CD4-positive, alpha-beta memory T cell (primary cell): ENCODE measurements at places on chromosomes 11 and 22. TPM values are rescaled to one million over a fixed set of nuclear protein-coding genes. Genes with fewer than 3 reads are reported as not detected.

LDLRAD3 gene
- not detected for polyA plus RNA-seq

MYO7A gene
- not detected for polyA plus RNA-seq

BCO2 gene
- polyA plus RNA-seq = 0.62 TPM

TMEM191B gene
- polyA plus RNA-seq = 2.4 TPM

DNA sequence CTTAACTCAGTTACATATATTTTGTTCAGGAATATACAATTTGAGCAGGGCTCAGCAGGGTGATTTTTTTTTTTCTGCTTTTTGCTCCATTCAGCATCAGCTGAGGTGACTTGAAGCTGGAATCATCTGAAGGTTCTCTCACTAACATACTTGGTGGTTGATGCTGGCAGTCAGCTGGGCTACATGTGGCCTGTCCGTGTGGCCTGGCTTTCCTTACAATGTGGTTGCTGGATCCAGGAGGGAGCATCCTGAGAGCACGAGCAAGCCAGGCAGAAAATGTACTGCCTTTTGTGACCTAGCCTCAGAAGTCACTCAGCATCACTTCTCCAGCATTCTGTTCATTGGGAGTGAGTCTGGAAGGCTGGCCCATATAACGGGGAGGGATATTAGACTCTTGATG, 151.6 kb upstream of the E2F8 start:
- no peak for DNase-seq

GRCh38 chr22:49622241-49623105, 205.2 kb downstream of the BRD1 start:
- no peak for DNase-seq

GRCh38 chr11:22197139-22198005, 4.5 kb downstream of the ANO5 start:
- no peak for DNase-seq

DNA sequence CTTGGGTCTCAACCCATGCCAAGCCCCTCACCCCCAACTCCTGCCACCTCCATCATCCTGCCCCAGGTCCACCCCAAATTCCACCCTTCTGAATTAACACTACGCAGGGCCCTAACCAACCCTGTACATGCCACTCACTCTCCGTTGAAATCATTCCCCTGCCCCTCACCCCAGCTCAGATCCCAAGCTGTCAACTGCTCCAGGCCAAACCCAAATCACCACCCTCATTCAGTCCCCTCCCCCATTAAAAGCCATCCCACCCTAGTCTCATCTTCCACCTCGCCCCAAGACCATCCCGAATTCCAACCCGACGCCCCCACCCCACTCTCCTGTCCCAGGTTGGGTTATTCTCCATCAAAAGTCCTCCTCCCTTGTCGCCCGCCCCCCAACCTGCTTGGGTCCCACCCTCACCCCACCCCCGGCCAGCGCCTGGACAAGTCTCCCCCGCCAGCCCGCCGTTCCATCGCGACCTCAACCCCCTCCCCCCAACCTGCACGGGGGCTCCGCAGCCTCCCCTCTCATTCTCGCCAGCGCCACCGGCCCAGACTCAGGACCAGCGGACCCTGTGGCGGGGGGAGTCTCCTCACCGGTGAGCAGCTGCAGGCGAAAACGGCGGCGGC, 466 bp downstream of the FAM168A start:
- DNase-seq = no peak

- no peak for DNase-seq
These were observed 125.8 kb upstream of the POU2AF2 start for GRCh38 chr11:111119751-111120150.

DNA sequence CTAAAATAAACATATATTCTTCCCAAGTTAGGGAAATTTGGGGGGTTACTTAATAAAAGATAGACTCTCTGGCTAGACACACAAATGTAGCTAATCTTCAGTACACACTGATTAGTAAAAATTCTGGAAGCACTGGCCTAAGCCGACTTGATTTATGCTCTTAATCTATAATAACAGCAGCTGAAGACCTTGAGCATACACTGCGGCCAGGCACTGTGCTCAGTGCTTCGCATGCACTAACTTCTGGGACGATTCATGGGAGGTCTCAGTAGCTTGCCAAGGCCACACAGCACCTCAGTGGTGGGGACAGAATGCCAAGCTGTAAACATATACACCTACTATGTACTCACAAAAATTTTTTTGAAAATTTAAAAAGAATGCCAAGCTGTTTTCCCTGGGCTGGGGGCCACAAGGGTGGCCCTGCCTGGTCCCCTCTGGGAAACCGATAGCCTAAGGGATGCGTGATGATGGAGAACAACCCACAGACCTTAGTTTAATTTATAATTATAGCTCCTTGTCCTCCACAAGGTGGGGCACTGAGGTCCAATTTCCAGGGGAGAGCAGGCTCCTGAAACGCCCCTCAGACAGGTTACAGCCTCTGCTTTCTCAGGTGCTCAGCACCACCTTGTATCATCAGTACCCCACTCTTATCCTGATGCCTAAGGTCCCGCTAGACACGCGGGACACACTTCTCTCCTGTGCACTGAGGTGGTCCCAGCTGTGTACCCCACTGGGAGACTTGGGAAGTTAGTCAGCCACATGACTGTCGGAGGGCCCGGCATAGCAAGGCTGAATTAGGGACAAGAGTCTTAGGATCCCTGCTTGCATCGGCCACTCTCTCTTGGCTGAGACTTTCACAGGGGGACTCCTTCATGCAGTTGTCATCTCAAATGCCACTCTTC, 20.1 kb downstream of the SERPIND1 start:
- DNase-seq = no peak

- DNase-seq = no peak
These were observed 5.9 kb downstream of the PAK1 start for GRCh38 chr11:77467993-77468392.

DNA sequence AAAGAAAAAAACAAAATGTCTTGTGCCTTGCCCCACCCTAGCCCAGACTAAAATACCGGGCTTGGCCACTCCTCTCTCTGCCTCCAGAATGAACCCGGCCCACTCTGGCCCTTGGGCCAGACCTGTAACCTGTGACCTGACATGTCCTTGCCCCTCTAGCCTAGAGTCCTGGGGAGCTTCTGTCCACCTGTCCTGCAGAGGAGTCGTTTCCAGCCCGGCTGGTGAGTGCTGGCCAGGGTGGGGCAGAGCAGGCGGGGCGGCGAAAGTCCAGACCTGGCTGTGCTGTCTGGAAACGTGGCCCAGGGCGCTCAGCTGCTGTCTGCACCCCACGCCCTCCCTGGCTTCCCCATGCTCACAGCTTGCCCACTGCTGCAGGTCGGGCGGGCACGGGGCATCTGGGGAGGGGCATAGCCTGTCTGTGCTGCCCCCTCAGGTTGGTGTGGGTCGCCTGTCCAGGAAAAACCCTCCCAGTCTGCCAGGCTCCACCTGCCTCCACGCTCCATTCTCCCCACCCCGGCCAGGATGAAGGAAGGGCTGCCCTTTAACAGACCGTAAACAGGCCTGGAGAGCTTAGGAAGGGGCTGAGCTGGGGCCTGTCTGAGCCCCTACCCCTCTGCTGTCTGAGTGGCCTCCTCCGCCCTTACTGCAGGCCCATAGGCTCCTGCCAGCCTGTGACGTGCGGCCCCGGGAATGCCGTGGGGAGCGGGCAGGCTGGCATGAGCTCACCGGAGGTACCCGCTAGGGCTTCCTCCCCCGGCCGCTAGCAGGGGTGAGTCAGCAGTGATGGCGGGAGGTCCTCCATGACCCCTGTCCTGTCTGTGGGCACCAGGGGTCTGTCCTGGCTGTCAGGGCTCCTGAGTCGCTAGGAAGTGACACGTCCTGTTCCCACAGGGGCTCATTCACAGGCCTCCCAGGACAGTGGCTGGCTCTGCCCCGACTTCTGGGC, 1.9 kb downstream of the CD151 start:
- DNase-seq = no peak

DNA sequence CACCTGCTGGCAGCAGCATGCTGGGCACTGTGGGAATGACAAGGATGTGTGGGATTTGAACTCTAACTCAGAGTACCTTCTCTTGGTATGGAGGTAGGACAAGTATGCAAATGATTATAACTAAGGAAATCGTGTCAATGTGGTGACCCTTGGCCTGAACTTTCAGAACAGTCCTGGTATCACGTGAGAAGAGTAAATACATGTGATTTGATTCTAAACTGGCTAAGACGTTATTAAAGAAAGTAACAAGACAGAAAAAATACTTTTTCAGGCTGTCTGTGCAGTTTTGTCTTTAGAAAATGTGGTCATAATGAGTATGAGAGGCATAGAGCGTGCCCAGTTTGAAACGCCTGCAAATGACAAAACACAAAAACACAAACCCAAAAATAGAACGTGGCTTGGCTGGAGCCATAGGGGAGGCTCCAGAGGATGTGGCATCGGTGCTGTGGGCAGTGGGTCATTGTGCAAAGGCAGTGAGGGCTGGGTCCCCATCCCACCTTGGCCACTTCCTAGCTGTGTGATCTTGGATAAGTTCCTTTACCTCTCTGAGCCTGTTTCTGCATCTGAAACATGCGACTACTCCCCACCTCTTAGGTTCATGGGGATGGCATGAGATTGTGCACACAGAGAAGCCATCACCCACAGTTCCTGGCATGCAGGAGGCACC, 18.4 kb upstream of the IL2RB start:
- DNase-seq = no peak

DNA sequence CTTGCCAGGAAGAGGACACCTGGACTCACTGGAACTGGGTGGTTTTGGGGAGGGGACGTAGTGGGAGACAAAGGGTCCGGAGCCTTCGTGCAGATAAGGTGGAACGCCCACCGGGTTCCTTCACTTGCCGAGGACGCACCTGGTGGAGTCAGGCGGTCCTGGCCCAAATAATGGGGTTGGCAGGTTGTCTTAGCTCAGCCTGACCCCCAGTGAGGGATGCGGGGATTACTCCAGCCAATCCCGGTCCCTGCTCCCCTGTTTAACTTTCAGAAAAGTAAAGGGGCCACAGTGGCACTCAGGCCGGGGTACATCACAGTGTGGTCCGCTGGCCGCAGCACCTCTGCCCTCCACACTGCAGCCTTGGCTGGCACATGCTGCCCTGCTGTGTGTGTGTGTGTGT, 18.0 kb downstream of the A4GALT start:
- DNase-seq = no peak

DNA sequence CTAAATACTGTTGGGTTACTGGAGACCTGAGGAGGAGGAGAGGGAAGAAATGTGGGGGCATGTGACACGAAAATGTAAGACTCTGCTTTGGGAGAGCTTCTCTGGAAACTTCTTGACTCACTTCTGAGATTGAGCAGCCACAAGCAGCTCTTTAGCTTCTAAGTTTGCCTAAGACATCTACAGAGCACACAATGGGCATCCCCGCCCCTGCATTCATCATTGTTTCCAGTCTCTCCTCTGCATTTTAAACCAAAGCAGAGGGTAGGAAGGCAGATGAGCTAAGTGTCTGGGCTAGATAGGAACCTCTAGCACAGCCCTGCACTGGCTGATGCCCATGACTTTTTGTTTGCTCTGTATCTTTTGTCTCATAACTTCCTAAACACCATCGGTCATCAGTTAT, 2.1 kb upstream of the OR52D1 start:
- no peak for DNase-seq

GRCh38 chr11:109734566-109734965, 312.6 kb downstream of the C11orf87 start:
- no peak for DNase-seq

DNA sequence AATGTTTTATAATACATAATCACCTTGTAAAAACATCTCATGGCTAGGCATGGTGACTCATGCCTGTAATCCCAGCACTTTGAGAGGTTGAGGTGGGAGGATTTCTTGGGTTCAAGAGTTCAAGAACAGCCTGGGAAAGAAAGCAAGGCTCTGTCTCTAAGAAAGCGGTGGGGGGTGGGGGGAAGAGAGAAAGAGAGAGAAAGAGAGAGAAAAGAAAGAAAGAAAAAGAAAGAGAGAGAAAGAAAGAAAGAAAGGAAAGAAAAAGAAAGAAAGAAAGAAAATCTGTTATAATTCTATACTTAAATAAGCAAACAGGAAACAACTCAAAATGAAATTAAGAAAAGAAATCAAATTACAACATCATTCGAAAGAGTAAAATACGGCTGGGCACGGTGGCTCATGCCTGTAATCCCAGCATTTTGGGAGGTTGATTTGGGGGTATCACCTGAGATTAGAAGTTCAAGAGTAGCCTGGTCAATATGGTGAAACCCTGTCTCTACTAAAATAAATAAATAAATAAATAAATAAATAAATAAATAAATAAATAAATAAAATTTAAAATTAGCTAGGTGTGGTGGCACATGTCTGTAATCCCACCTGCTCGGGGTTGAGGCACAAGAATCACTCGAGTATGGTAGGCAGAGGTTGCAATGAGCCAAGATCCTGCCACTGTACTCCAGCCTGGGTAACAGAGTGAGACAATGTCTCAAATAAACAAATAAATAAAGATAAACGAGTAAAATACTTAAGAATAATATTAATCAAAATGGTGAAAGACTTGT, 65.4 kb downstream of the ZNF280B start:
- DNase-seq = no peak

DNA sequence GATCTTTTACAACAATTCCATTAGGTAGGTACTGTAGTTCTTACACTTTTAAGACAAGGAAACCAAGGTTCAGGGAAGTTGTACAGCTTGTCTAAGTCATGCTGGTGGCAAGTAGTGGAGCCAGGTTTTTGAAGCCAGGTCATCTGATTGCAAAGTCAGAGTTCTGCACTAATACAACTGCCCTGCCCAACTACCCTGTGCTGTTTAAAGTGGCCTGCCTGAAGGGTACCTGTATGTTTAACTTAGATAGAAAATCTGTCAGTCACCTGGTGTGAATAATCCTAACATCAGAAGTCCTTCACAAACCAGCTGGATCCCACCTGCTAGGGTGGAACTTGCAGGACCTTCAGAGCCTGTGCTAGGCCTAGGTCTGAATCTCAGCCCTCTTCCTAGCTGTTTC, 44.2 kb downstream of the ARFGAP2 start:
- no peak for DNase-seq

GRCh38 chr22:40535642-40536041, 100.9 kb downstream of the MRTFA start:
- DNase-seq = no peak

- DNase-seq = no peak
These were observed 77.9 kb downstream of the PIWIL3 start for GRCh38 chr22:24696551-24697001.

- DNase-seq = no peak
These were observed 47.1 kb upstream of the EMID1 start for GRCh38 chr22:29158546-29158945.

GRCh38 chr22:50684986-50685385, 12.4 kb downstream of the SHANK3 start:
- no peak for DNase-seq

GRCh38 chr11:133816146-133816870, 29.0 kb downstream of the SPATA19 start:
- no peak for DNase-seq

- no peak for DNase-seq
These were observed 1245.7 kb downstream of the BRD1 start for GRCh38 chr22:48581796-48582469.

GRCh38 chr11:112172362-112172994, 2.8 kb upstream of the BCO2 start:
- DNase-seq = no peak
